ENCODE measurements at places on chromosomes 1 and 21.

DNA sequence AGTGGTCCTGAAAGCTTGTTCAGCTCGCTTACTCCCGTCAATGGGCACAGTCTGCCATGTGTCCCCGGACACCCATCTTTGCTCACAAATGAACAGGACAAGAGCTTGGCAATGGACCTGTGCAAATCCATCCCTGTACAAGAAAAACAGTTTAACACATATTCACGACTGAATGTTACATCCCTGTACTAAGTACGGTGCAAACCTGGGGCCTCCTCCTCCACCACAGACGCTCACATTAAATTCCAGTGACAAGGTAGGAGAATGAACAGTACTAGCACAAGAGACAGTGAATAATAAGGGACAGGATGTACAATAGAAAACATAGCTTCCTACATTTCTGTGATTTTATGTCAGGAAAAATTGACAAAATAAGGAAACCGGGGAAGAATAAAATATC lies 187.7 kb downstream of the ASTN1 start:
- DNase-seq, result no peak

GRCh38 chr21:42547001-42547905 lies 33.6 kb downstream of the SLC37A1 start:
- DNase-seq, result no peak

DNA sequence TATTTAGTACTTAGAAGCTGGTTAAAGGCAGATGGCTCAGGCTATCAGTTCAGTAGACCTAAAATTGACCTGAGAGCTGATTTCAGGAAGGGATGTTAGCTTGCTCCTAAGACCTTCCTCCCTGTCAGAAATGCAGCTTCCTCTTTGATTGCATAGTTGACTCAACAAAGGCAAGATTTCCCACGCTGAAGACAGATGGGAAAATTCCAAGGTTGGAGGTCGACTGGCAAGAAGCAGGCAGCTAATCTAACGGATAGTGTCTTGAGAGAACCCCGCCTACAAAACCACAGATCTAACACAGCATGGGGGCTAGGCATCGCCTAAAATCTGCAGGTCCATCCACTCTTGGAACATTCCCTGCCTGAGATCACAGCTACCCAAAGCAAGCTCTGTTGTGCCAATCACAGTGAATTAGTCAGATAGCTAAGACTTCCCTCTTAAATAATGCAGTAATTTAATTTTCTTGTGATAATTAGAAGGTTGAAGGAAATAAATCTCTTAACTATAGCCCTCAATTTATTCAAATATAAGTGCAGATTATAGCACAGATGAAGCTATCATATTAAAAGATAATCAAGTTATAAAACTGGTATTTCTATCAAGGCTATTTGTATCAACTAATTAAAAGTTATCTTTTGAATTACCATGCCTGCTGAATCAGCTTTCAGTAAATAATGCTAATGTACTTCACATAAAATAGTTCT lies 357.8 kb upstream of the SGIP1 start:
- no peak for DNase-seq

DNA sequence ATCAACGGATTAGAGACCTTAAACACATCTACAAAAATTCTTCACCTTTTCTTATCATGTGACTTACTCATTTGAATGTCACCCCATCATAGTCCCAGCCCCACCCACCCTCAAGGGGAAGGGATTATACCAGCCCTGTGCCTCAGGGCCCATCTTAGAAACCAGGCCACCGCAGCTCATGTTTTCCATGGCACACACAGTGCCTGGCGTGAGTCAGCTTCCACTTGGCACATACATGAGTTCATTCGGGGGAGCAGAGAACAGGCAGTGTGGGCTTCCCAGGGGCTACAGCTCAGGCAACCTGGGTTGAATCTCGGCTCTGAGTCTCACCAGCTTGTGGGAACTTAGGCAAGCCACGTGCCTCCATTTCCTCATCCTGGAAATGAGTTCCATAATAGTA lies 310.6 kb downstream of the NPHP4 start:
- no peak for DNase-seq
